ENCODE measurements at places on chromosomes 3 and 15. TPM values are rescaled to one million over a fixed set of nuclear protein-coding genes. Genes with fewer than 3 reads are reported as not detected.

GRCh38 chr15:88342666-88343065 lies 86.1 kb upstream of the NTRK3 start:
- no peak for DNase-seq

DNA sequence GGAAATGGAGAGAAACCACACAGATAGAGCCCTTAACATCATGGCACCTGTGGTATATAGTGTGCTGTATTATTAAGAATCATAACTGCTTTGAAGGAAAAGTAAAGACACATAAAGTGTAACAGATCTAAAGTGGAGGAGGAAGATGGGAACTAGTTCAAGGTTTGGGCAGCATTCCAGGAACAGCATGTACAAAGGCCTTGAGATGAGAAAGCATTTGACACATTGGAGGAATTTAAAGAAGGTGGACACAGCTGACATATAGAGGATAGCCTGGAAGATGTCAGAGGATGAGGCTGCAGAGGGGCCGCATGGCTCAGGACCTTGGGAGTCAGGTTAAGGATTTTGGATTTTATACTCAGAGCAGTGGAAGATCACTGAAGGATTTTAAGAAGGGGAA lies 39.0 kb downstream of the LRTM1 start:
- no peak for DNase-seq

CCR1 gene
- 1.3 TPM for total RNA-seq

GRCh38 chr15:44536302-44536961 lies 515 bp upstream of the EIF3J start:
- no peak for DNase-seq

DNA sequence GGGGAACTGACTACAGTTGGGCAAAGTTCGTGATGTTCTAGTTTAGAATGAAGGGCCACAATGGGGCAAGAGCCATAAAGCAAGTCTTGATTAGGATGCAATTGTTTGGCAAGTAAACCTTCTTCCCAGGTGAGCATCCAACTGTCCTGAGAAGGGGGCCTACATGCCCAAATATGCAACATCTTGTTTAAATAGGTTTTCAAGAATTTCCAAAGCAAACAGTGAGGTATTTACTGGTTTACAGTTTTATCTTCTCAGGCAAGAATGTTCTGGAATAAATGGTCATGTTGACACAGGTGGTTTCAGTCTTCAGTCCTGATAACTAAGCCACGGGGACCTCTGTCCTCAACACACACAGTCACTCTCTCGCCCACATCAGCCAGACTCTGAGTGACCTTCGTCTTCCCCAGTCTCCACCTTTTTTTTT lies 90.3 kb upstream of the FAM174B start:
- no peak for DNase-seq

- no peak for DNase-seq
Observed at GRCh38 chr15:78104119-78104479, 11.7 kb downstream of the SH2D7 start.
